Activated CD4-positive, alpha-beta T cell treated with anti-CD3 and anti-CD28 coated beads, Interleukin-2, amount 50 U/mL, for 4 hours (primary cell): ENCODE measurements at places on chromosomes 2 and 18.
A peak's percentile ranks its signal among the peaks of the same experiment; 100 is the strongest.

GRCh38 chr18:22723773-22724172, 209.4 kb upstream of the RBBP8 start:
- no peak for DNase-seq

- no peak for DNase-seq
Observed at GRCh38 chr2:168034616-168035015, 212.8 kb downstream of the STK39 start.

GRCh38 chr2:224838335-224838734, 122.2 kb upstream of the CCDC195 start:
- no peak for DNase-seq

- DNase-seq: no peak
Observed at GRCh38 chr2:113209011-113209645, 35.4 kb downstream of the PSD4 start.

- no peak for DNase-seq
Observed at GRCh38 chr2:75007061-75007460, 48.6 kb downstream of the POLE4 start.

GRCh38 chr2:73018188-73018825, 53.2 kb downstream of the SFXN5 start:
- no peak for DNase-seq

- DNase-seq: no peak
Observed at GRCh38 chr2:175743011-175743410, 259.1 kb downstream of the LNPK start.

GRCh38 chr2:212905640-212906201, 245.7 kb downstream of the IKZF2 start:
- DNase-seq: no peak

DNA sequence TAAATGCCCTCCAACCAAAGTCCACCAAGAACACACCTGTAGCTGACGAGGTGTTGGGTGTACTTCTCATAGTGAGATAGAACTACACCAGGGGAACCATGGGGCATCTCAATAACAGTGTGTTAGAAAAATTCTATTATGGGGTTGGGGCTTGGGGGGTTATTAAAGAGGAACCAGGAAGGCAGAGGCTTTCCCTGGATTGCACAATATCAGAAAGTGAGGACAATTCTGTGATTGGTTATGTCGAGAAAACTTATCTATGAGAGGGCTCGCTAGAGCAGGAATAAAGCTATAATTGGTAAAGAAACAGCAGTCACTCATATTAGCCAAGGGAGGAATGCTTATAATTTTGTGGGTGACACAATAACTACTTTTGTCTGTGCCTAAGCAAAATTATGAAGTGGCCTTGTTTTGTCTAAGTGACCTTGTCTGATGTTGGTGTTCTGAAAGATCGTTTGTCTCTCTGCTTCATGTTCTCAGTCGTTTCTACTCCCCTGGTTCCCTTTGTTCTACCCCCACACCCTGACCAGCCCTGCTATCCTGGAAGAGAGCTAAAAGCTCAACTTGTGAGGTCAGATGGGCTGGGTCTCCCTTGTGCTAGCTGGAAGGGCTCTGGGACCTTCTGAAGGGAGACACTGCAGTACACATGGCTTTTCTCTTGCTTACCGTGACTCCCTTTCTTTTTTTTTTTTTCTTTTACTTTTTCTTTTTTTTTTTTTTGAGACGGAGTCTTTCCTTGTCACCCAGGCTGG, 21.6 kb upstream of the INO80C start:
- DNase-seq: no peak

DNA sequence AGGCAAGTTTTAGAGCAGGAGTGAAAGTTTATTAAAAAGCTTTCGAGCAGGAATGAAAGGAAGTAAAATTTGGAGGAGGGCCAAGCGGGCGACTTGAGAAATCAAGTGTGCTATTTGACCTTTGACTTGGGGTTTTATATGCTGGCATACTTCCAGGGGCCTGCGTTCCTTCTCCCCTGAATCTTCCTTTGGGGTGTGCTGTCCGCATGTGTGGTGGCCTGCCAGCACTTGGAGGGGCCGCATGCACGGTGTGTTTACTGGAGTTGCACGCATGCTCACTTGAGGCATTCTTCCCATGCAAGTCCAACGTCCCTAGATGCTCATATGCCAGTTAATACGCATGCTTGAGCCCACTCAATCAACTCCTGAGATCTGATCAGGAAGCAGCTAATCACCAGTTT, 78.3 kb upstream of the MAP4K4 start:
- DNase-seq: no peak

GRCh38 chr2:129459881-129460280, 519.6 kb upstream of the RAB6C start:
- no peak for DNase-seq

- no peak for DNase-seq
Observed at GRCh38 chr2:53949457-53949856, 21.3 kb downstream of the PSME4 start.

DNA sequence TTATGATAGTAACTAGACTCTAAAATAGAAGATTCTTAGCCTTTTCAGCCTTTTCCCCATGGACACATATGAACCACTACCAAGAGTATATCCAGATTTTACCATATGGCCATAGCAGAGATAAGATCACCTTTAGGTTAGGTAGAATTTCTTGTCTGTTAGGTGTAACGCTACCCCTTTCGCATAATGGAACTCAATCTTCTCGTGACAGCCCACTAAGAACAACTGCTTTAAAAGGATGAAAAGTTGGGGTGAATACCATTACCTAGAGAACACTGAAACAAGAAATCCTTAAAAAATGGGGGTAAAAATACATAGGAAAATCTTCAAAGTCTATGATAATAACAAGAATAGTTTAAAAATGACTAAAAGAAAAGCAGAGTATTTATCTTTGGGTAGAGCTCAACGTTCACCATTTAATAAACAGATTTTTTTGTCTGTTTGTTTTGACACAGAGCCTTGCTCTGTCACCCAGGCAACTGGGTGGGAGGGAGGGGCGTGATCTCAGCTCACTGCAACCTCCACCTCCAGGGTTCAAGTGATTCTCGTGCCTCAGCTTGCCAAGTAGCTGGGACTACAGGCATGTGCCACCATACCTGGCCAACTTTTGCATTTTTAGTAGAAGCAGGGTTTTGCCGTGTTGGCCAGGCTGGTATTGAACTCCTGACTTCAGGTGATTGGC, 67.2 kb downstream of the VIL1 start:
- DNase-seq: no peak

- DNase-seq: no peak
Observed at GRCh38 chr18:23307567-23308295, 145.4 kb upstream of the RIOK3 start.

- no peak for DNase-seq
Observed at GRCh38 chr2:240200230-240201051, 60.0 kb upstream of the OTOS start.

DNA sequence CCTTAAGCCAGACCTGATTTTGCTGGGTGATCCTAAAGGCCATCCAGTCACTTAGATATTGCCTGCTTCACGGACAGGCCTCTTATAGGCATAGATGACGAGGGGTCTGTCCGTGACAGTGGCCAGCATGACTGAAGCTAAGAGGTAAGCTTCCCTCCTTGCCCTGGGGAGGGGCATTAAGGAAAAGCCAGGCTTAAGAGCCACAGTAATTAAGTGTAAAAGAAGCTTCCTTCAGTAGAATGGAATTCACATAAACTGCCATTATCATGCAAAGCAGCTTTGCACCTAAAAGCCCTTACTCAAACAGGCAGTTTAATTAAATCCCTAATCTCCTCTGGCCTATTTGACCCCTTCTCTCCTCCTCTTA, 99.4 kb upstream of the PKDCC start:
- DNase-seq: no peak

DNA sequence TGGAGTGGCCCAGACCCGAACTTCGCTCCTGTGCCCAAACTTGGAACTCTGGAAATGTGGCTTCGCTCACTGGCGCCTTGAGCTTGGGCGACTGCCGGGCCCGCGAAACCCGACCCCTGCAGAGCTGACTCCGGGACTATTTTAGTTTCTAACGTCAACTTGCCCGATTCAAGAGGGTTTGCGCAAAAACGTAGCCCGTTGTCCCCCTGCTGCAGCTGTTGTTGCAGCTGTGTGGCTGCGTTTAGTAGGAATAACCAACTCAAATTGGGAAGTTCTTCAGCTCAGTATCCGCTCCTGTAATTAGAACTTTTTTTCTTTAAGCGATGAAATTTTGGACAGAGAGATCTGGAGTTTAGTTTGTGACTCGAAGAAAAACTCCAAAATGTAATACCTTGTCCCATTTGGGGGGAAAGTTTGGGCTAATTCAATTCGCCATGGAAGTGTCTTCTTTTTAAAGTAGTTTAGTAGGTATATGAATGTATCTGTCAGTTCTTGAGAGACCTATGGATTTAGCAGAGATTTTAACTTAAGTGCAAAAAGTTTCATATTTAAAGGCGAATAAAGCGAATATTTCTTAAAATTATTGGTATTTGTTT, 559 bp downstream of the MYL12A start:
- no peak for DNase-seq

GRCh38 chr2:51297488-51297887, 265.6 kb upstream of the NRXN1 start:
- no peak for DNase-seq

- no peak for DNase-seq
Observed at GRCh38 chr2:163173591-163173990, 335.0 kb upstream of the KCNH7 start.

- no peak for DNase-seq
Observed at GRCh38 chr2:68915393-68915792, 37.3 kb downstream of the GKN2 start.

- no peak for DNase-seq
Observed at GRCh38 chr18:58996696-58997095, 132.0 kb downstream of the ZNF532 start.

GRCh38 chr2:62136956-62137830, 58.7 kb upstream of the B3GNT2 start:
- no peak for DNase-seq

DNA sequence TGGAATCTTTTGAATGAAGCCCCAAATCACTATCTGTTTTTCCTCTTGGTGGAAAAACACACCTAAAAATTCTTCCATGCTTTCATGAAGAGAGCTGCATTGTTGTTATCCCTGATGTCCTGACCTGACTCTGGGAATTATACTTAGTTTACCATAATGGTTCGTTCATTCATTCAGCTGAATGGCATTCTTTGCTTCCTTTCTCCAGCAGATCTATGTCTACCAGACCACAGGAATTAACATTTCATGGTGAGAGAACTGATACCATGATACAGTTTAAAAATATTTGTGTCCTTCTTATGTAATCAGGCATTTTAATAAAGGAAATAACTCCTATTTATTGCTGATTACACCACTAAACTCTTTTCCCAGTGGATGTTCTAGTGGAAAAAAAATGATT, 11.1 kb upstream of the SLC4A10 start:
- no peak for DNase-seq

- DNase-seq: no peak
Observed at GRCh38 chr2:229553091-229553490, 161.3 kb downstream of the DNER start.

GRCh38 chr2:147577323-147577997, 267.4 kb upstream of the ACVR2A start:
- DNase-seq: no peak

GRCh38 chr2:6864923-6865345, 773 bp downstream of the CMPK2 start:
- DNase-seq: peak; percentile 21

GRCh38 chr2:28633204-28633603, 118.4 kb upstream of the PPP1CB start:
- no peak for DNase-seq

GRCh38 chr2:69163109-69163508, 150.1 kb downstream of the ANTXR1 start:
- no peak for DNase-seq

- DNase-seq: no peak
Observed at GRCh38 chr2:215626812-215627281, 191.0 kb upstream of the FN1 start.

- DNase-seq: no peak
Observed at GRCh38 chr2:196274387-196274809, 103.0 kb upstream of the STK17B start.

DNA sequence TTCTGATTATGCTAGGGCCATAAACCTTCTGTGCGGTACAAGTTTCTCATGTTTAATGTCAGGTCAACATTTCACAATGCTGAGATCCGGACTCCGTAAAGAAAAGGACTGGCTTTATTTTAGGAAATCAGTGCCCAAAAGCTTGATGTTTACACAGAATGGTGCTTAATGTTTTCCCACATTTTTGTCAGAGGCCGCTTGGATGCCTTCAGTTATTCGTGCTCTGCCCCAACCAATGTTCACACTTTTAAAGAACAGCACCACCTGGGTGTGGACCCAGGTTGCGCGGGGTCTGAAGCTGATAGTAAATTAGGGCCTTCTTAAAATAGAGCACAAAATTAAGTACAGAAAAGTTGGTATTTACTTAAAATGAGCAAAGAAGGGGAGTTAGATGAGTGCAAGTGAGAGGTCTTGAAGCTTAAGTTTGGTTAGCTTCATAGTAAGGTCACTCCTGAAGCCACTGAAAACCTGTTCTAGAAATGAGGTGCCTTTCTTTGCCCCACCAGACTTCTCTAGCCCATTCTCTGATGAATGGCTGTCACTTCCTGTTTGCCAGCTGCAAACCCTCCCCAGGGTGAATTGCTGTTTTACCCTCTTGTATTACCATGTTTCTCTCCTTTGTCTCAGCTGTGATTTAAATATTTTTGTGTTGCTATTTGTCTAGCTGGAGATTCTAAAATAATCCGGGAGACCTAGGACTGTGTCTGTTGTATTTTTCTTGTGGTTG, 20.5 kb downstream of the SLC3A1 start:
- no peak for DNase-seq

- no peak for DNase-seq
Observed at GRCh38 chr2:223811757-223812156, 25.6 kb downstream of the AP1S3 start.

DNA sequence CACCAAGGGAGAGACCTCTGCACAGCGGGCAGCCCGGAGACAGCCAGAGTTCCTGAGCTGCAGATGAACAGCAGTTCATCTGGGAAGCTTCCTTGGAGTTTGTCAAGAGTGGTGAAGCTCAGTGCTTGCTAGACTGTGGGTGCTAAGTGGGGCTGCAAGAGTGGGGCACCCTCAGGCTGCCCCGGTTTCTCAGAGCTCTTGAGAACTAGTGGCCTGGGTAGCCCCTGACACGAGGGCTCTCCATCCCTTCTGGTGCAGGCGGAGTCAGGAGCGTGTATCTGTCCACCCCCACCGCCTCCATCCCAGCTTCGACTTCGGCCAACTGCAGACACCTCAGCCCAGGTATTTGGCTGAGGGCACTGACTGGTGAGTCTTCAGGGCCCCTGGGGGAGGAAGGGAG, 222.0 kb downstream of the LOXHD1 start:
- no peak for DNase-seq

DNA sequence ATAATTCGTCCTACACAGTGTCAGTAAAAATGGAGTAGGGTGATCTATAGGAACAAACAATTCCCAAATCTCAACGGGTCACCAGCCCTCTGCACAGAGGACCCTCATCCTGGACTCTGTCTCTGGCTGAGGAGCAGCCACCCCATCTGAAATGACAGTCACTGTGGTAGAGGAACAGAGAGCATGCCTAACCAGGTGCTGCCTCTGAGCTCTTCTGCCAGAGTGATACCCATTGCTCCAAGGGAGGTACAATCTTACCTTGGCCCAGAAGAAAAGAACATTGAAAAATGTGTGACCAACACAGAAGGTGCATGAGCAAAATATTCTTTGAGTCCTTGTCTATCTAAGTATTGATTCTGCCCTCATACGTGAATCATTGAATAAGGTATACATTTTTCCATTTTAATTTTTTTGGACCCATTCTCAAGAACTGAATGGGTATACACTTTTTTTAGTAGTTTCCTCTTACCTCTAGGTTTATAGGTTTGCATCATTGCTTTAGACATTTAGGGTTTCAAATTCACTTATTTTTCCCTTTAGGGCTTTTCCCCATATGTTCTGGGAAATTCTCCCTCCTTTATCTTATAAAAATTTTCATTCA, 8.7 kb downstream of the SP140 start:
- no peak for DNase-seq

GRCh38 chr2:178804791-178805190, 2.4 kb downstream of the TTN start:
- no peak for DNase-seq
